SJSA1 (cell line): ENCODE measurements at places on chromosomes 6 and 20.

- H3K36me3 ChIP-seq, result peaks cover 21% of the 10 kb centered on the region
- DNase-seq, result no peak
- no peak overlapping the region for H3K4me3 ChIP-seq
- H3K27ac ChIP-seq, result no peak overlapping the region
Observed at GRCh38 chr6:73739096-73739495, 43.1 kb downstream of the CD109 start.

- H3K4me1 ChIP-seq, result no peaks in the 10 kb centered on the region; the same call in 1 of the 2 replicates
- no peak overlapping the region for H3K27ac ChIP-seq
- H3K36me3 ChIP-seq, result no peaks in the 10 kb centered on the region
- H3K27me3 ChIP-seq, result no peaks in the 10 kb centered on the region
- no peak for DNase-seq
Observed at GRCh38 chr6:148379481-148379880, 36.8 kb downstream of the SASH1 start.

- H3K4me3 ChIP-seq, result no peak overlapping the region
- no peak for DNase-seq
- H3K27me3 ChIP-seq, result no peaks in the 10 kb centered on the region
- H3K4me1 ChIP-seq, result peaks cover 4% of the 10 kb centered on the region
Observed at GRCh38 chr20:34115232-34115631, 3.2 kb upstream of the EIF2S2 start.

DNA sequence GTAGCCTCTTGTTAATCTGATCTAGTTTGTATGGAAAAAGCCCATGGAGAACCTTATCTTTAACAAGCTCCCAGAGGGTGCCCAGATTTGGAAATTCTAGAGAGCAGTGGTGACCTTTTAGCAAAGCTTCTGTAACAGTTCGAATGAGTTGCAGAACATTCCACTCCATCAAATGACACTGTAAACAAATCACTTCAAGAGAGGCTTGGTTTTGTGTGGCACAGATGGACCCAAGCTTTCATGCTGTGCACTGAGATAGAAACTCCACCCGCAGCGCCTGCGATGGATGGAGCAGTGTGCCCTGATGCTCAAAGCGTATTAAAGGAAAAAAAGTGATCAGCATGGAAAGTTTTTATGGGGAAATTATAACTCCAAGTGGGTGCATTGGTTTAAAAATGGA is 55.1 kb upstream of the ISM1 start:
- H3K4me1 ChIP-seq, result no peaks in the 10 kb centered on the region
- no peaks in the 10 kb centered on the region for H3K36me3 ChIP-seq
- H3K27ac ChIP-seq, result no peak overlapping the region
- no peak for DNase-seq
- H3K4me3 ChIP-seq, result no peak overlapping the region

DNA sequence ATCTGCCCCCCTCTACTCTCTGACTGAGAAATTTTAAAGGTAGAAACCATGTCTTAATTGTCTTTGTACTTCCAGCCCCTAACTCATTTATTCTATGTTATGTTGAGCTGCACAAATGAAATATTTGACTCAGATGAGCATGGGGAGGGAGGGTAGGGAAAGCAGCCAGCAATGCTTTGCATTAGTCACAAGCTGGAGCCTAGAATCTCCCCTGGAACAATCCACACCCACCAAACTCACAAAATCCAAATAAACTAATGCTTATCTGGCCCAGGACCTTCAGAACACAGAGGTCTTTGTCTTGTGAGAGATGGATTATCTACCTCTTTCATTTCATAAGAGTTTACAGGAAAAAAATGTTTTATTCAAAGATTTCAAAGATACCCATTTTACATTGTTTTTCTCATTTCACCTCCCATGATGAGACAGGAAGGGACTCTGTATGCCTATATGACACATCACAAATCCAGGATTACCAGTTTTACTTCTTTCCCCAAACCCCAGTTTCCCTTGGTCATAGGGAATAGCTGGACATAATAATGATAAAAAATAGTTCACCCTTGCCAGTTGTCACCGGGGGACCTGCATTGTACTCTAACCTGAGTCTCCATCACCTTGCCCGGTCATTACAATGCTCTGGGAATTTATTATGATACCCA is 466.9 kb downstream of the KIF16B start:
- H3K4me1 ChIP-seq, result peaks cover 19% of the 10 kb centered on the region
- no peaks in the 10 kb centered on the region for H3K36me3 ChIP-seq
- H3K4me3 ChIP-seq, result no peak overlapping the region
- peak; percentile 38 for DNase-seq

- H3K27ac ChIP-seq, result no peak overlapping the region
- H3K4me1 ChIP-seq, result peaks cover 20% of the 10 kb centered on the region
- DNase-seq, result no peak
Observed at GRCh38 chr20:19868441-19868840, 110.4 kb downstream of the RIN2 start.

GRCh38 chr20:43954704-43955061 is 40.0 kb downstream of the TOX2 start:
- peaks cover 21% of the 10 kb centered on the region for H3K36me3 ChIP-seq
- no peak for DNase-seq
- no peak overlapping the region for H3K4me3 ChIP-seq
- H3K4me1 ChIP-seq, result peaks cover 70% of the 10 kb centered on the region
- peak overlapping the region; percentile 77 for H3K27ac ChIP-seq
- no peaks in the 10 kb centered on the region for H3K27me3 ChIP-seq

DNA sequence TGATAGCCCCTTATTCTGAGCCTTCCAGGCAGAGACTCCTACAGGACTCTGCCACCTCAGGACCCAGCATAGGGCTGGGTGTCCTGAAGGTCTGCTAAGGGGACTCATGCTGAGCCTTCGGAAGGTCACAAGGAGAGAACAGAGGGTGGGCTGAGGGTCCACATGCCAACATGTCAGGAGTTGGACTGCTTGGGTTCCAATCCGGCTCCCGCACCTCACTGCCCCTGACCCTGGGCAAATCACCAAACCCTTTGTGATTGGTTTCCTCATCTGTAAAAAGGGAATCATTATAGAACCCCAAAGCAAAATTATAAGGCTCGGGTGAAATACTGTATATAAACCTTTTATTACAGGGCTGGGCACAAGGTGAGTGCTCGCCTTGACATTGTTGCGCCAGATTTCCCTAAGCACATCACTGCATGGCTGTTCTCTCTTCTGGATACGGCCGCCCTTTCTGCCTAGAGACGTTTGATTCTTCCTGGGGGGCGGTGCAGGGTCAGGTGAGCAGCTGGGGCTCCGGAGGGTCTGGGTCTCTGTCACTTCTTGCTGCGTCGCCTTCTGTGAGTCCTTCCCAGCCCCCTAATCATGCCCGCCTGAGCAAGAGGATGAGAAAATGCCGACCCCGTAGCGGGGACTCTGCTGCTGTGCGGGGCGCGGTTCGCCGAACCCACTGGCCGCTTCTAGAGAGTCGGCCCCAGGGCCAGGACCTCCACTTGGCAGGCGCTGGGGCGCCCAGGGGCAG is 90.5 kb upstream of the EPB41L1 start:
- no peak for DNase-seq
- no peaks in the 10 kb centered on the region for H3K36me3 ChIP-seq
- peaks cover 10% of the 10 kb centered on the region for H3K4me1 ChIP-seq
- no peak overlapping the region for H3K27ac ChIP-seq
- H3K4me3 ChIP-seq, result peak overlapping the region; percentile 38

GRCh38 chr6:25482996-25483395 is 169.0 kb upstream of the SCGN start:
- no peak overlapping the region for H3K4me3 ChIP-seq
- H3K27me3 ChIP-seq, result no peaks in the 10 kb centered on the region
- no peaks in the 10 kb centered on the region for H3K36me3 ChIP-seq
- H3K4me1 ChIP-seq, result peaks cover 3% of the 10 kb centered on the region
- H3K27ac ChIP-seq, result no peak overlapping the region

DNA sequence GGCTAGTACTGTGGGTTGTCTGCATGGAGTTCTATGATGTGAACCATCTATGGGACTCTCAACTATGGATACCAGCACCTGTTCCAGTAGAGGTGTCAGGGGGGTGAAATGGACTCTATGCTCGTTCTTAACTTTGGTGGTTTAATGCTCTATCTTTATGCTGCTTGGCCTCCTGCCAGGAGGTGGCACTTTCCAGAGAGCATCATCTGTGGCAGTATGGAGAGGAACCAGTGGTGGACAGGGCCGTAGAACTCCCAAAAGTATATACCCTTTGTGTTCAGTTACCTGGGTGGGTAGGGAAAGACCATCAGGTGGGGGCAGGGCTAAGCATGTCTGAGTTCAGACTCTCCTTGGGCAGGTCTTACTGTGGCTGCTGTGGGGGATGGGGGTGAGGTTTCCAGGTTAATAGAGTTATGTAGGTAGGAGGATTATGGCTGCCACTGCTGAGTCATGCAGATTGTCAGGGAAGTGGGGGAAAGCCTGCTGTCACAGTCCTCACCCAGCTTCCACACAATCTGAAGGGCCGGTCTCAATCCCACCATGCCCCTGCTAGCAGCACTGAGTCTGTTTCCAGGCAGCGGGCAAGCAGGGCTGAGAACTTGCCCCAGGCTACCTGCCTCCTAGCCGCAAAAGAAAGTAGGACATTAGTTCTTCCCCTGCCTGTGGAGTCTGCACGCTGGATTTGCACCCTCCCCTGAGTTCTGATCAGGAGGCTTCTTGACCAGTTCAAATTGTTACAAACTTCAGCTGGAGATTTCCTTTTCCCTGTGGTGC is 284.0 kb downstream of the KCNQ5 start:
- H3K36me3 ChIP-seq, result no peaks in the 10 kb centered on the region
- H3K4me3 ChIP-seq, result no peak overlapping the region
- H3K4me1 ChIP-seq, result no peaks in the 10 kb centered on the region
- no peaks in the 10 kb centered on the region for H3K27me3 ChIP-seq
- H3K27ac ChIP-seq, result no peak overlapping the region

DNA sequence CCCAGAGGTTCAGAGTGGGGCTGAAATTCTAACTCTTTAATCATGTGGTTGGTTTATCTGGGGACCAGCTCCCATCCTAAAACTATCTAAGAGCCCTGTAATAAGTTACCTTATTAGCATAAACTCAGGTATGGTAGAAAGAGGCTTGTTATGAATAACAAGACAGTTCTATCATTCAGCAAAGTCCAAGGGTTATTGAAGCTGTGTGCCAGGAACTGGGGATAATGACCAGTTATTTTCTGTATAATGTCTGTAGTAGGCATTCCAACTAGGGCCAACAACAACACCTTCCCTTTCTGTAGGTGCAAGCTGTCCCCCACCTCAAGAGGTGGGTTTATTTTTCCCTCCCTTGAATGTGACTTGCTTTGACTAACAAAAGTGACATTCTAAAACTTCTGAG is 170.1 kb downstream of the CD83 start:
- H3K4me3 ChIP-seq, result no peak overlapping the region
- no peaks in the 10 kb centered on the region for H3K36me3 ChIP-seq
- H3K27me3 ChIP-seq, result no peaks in the 10 kb centered on the region
- H3K4me1 ChIP-seq, result no peaks in the 10 kb centered on the region
- no peak for DNase-seq

DNA sequence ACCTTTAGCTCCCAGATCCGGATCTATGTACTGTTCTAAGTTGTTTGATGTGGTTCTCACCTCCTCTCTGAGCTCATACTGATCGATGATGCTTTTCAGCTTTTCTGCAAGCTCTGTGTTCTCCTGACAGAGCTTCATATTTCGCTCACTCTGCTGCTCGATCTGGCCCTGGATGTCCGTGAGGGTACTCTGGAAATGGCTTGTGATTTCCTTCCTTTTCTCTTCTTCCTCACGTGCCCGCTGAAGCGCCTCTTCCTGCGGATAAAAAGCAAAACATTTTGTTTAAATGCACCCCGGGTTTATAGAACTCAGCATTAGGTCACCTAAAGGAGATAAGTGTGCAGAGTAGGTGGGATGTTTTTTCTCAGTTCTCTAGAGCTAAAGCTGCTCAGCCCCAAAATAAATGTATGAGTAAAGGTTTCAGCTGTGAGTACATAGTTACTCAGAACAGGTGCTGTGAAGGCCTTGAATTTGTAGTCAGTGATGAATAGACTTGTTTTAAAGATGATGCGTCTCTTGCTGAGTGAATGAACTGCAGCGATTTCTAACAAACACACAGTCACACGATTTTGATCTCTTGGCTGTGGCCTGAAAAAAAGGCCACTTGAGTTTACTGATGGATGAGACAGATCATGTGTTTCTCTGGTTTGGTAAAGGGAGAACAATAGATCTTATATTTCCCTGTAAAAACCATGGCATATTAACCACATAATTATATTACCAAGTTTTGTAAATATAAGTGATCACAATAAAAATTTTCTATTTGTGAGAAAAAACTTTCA is 29.1 kb downstream of the TXLNB start:
- no peak for DNase-seq
- H3K36me3 ChIP-seq, result no peaks in the 10 kb centered on the region
- H3K4me3 ChIP-seq, result no peak overlapping the region
- H3K27ac ChIP-seq, result no peak overlapping the region
- no peaks in the 10 kb centered on the region for H3K4me1 ChIP-seq

DNA sequence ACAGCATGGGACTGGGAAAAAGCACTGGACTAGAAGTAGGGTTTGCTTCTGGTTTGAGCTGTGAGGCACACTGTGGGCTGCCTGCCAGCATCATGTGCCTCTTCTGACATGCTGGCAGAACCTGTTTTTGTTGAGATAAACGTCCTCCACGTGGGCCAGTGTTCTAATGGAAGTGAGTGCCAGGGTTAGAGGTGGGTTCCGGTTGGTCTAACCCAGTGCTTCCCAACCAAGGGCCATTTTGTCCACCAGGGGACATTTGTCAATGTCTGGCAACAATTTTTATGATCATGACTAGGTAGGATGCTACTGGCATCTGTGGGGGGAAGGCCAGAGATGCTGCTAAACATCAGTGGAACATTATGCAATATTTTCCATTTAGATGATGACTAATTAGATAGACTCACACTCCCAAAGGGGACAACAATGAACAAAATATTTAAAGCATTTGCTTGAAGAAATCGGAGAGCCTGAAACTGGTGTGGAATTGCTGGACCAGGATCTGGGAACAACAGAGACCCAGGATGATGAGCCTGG is 7.8 kb upstream of the APMAP start:
- H3K27ac ChIP-seq, result no peak overlapping the region
- H3K4me1 ChIP-seq, result peaks cover 11% of the 10 kb centered on the region
- peak; percentile 41 for DNase-seq
- H3K4me3 ChIP-seq, result no peak overlapping the region
- no peaks in the 10 kb centered on the region for H3K36me3 ChIP-seq

DNA sequence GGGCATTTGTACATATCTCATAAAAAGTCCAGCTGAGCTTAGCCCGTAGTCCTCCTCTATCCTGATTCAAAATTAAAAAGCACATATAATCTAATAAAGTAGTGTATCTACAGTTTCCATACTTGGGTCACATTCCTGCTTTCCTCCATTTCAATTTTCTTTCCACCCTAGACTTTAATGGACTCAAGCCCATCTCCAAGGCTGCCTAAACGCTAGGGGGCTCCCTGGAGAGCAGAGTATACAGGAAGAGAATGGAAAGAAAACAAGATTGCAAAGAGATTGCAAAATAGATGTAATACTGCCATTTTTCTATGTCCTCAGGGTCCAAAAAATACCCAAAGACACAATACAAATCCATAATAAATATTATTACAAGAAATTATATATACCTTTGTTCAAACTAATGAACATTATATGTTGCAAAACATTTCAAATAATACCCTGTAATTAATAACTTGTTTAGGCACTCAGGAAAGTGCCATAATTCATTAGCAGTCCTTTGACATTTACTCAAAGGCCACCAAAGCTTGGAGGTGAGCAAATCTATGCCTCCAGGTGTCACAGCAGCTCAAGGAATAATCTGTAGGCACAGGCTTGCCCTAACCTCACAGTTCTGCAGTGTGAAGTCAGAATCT is 2.4 kb upstream of the MCM3 start:
- H3K4me3 ChIP-seq, result no peak overlapping the region
- H3K4me1 ChIP-seq, result peaks cover 9% of the 10 kb centered on the region; the same call in 1 of the 2 replicates
- peak overlapping the region; percentile 18; the same call in 1 of the 2 replicates for H3K27ac ChIP-seq
- no peaks in the 10 kb centered on the region for H3K27me3 ChIP-seq
- DNase-seq, result peak; percentile 64

- H3K27me3 ChIP-seq, result no peaks in the 10 kb centered on the region
- no peak overlapping the region for H3K27ac ChIP-seq
- no peaks in the 10 kb centered on the region for H3K4me1 ChIP-seq
- no peak for DNase-seq
- no peak overlapping the region for H3K4me3 ChIP-seq
- peaks cover 10% of the 10 kb centered on the region; the same call in 1 of the 2 replicates for H3K36me3 ChIP-seq
Observed at GRCh38 chr6:136639702-136640101, 89.5 kb upstream of the MAP7 start.
